ENCODE measurements at places on chromosomes 7 and 10.
A peak's percentile ranks its signal among the peaks of the same experiment; 100 is the strongest.

DNA sequence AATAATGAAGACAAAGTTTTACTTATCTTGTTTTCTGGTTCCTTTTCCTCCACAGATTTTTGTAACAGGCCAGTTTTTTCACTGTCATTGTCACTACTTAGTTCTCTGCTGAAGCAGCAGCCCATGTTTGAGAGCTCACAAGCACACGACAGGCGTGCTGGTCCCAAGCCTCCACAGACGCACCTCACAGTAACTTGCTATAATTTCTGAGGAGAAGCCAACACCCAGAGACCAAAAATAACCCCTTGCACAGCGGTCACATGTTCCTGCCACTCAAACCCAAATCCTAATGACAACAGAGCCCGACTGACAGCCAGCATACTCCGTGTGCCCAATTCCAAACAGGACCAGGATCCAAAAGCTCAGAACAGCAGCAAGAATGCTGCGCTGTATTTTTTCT, 58.5 kb downstream of the LARP4B start:
- DNase-seq, result no peak

DNA sequence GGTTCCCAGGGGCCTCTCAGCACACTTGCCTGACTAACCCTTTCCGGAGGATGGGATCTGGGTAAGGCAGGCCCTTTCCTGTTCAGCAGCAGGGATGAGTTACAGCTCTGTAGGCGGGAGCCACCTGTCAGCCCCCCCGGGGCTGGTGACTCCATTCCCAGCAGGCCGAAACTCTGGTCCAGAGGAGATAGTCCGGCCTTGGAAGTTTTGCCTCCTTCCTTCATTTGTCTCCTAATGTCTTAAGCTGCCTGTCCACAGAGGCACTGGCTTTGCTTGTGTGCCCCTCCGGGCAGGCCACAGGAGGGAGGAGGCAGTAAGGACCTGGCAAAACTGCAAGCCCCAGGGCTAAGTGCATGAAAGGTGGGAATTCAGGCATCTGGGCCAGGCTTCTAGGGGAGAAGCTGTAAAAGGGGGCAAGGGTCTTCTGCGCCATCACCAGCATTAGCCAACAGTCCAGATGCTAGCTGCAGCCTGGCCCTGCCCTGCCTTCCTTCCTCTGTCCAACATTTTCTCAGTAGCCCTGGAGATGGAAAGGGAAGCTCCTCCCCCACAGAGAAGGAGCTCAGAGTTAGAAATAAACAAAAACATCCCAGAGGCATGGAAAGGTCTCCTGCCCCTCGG, 1.2 kb downstream of the ADIRF start:
- DNase-seq, result no peak

- DNase-seq, result no peak
These were observed 3.8 kb downstream of the SLC25A40 start for GRCh38 chr7:87872346-87872745.

- no peak for DNase-seq
These were observed 45.8 kb downstream of the CHST15 start for GRCh38 chr10:124047427-124048152.

GRCh38 chr10:132308587-132309470, 1.1 kb upstream of the STK32C start:
- no peak for DNase-seq

- DNase-seq, result peak; percentile 34
These were observed at the start of gene GSTO1 for GRCh38 chr10:104254493-104255310. GSTO1 (plus strand) TSS chr10:104254892; CDS start chr10:104254929, 37 bp downstream.

- no peak for DNase-seq
These were observed 56.9 kb upstream of the FAM133B start for GRCh38 chr7:92647011-92647625.

DNA sequence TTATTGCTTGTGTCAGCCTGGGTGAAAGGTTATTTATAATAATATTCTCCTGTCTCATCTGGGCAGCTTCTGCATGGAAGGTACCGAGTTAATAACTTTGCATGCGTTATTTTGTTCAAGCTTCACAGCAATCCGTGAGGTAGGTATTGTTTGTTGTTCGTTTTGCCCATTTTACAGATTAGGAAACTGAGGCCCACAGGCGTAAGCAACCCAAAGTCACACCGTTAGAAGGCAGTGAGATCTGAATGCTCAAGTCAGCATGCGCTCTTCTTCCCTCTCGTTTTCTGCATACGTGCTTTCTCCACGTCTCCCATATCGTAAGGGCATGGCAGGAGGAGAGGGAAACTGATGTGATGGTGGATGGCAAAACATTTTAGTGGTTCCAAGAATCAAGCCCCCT, 34.1 kb downstream of the LHPP start:
- DNase-seq, result no peak

GRCh38 chr10:64636461-64636860, 1115.3 kb downstream of the REEP3 start:
- DNase-seq, result no peak

DNA sequence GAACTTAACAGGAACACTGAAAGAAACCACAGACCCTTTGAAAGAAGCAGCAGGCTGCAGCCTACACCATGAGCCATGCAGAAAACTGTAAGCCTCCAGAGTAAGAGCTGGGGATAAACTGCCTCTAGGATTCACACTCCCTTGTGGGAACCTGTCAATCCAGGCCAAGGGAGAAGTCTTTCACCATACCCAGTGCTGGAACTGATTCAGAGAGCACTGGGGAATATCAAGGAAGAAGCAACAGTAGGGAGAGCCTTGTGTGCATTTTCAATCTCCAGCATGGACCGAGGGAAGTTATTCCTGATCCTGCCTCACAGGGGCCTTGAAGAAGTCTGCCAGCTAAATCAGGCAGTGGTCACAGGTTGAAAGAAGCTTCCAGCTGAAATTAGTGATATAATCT, 282.2 kb downstream of the AGMO start:
- no peak for DNase-seq

Measured in stimulated activated CD8-positive, alpha-beta memory T cell treated with anti-CD3 and anti-CD28 coated beads, Interleukin-15, amount 100 ng/mL, for 4 hours (primary cell).